ENCODE measurements at places on chromosomes 4 and X.
A peak's percentile ranks its signal among the peaks of the same experiment; 100 is the strongest.

GRCh38 chrX:105636667-105637066, 185.7 kb upstream of the NRK start:
- DNase-seq: no peak

DNA sequence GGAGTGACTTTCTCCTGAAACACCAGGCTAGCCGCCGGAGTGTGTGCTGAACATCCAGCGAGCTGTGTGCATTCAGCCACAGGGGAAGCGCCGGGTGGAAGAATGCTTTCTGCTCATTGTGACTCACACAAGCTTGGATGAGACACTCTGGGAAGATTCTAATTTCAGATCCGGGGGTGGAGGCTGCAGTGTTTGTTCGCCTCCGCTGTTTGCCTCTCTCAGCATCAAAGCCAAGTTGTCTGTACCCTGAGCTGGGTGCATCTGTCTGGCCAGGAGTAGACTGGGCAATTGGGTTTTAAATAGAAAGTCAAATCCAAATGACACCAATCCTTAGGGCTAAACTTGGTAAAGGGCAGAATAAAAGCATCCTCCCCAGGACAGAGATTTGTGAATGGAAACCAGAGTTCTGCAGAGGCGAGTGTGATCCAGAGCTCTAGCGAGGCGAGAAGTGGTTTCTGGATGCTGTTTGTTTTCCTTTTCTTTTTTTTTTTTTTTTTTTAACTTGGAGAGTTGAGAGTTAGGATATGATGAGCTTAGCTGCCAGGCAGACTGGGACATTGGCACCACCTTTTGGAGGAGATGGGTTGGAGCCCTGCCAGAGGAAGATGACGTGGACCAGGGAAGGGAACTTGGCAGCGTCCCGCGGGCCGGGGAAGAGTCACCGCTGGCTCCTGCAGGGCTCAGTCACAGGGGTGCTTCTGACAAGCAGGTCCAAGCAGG, 196.0 kb upstream of the PSAPL1 start:
- no peak for DNase-seq

GRCh38 chr4:38857354-38858096, 908 bp upstream of the TLR6 start:
- DNase-seq: no peak

- peak; percentile 84 for DNase-seq
Observed at GRCh38 chrX:40104985-40105834, 7.5 kb upstream of the BCOR start.

- DNase-seq: no peak
Observed at GRCh38 chrX:19658030-19658429, 142.7 kb upstream of the MAP3K15 start.

Data from NCI-H1417 (cell line).